Posterior cingulate gyrus (tissue), 11 donors: ENCODE measurements at places on chromosomes 5 and 9.
A peak's percentile ranks its signal among the peaks of the same experiment; 100 is the strongest.

DNA sequence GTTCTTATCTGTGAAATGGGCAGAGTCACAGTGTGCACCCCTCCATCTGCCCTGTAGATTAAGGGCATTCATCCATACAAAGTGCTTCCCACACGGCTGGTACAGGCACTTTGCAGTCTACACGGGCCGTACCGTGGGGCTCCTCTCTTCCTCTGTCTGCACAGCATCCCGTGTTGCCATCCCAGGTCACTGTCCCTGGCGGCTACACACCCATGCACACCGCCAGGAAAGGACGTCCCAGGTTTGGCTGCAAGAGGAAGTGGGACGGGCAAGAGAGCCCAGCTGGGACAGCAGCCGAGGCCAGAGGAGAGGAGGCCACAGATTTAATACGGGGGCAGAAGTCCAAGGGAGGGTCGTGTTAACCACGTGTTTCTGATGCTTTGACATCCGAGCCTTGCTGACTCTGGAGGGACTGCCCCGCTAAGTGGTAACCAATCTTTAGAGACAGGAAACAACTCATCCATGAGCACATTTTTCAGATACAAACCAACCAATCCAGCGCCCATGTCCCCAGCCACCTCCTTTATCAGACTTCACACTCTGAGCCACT is 120.0 kb downstream of the ZNF354C start:
- DNase-seq, result no peak

DNA sequence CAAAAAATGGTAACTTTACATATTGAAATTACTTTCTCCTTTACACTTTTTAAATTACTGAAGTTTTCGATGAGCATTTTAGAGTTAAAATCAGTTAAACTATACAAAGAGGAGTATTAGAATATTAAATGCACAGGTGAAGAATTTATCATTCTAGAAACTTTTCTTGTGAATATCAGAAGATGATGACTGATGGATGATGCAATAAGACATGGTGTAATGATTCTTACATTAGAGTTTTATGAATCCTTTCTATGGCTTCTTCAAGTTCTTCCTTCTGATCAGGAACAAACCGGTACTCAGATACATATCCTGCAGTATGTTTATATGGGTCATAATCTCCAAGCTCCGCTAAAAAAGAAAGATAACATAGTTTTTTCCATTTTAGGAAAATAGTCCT is 154.4 kb downstream of the EPB41L4A start:
- no peak for DNase-seq

GRCh38 chr5:122515709-122516431 is 203.8 kb downstream of the SNCAIP start:
- no peak for DNase-seq

GRCh38 chr5:132405646-132406045 is 36.1 kb downstream of the SLC22A5 start:
- DNase-seq, result no peak

GRCh38 chr5:37900692-37901091 is 60.9 kb upstream of the GDNF start:
- DNase-seq, result peak; percentile 90

DNA sequence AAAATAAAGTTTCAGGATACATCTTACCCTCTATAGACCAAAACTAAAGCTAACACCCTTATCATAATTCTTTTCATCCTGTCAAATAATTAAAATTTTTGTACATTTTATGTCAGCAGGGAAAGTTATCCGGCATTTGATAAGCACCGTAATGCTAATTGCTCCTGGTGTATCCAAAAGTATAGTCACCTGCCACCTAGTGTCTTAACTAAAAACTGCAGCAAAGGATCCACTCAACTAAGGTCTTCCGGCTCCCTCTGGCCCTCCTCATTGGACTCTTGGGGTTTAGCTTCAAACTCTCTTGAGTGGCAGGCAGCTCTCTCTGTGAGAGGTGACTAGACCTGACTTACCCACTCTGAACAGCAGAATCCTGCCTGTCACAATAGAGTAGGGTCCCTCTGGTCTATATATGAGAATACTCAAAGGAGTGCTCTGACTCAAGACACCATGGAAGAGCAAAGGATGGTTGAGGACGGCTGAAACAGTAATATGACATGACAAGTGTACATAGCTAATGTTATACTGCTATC is 60.4 kb upstream of the CAST start:
- no peak for DNase-seq

GRCh38 chr9:25418974-25419373 is 259.3 kb downstream of the TUSC1 start:
- no peak for DNase-seq

DNA sequence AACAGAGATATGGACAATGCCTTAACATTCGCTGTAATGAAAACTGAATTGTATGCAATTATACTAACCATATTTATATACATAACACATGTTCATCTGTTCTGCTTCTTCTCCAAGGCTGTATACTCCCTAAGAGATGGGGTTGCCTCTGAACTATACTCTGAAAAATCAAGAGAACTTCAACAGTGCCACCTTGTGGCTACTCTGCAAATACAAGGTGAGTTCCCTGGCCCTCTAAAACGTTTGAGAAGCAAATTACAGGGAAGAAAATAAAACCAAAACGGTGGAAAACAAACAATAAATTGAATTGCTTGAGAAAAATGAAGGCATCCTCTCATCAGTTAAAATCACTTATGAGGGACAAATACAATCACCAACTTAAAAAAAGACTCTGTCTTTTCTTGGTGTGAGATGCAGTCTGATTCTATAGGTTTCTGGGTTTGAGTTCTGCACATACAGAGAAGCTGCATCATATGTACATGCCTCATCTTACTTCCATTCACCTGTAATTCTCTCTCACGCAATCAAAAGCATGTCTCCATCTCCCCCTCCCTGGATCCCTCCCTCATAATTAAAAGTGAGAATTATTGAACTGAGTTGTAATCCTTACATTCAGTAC is 98.6 kb downstream of the FBXW11 start:
- DNase-seq, result no peak

DNA sequence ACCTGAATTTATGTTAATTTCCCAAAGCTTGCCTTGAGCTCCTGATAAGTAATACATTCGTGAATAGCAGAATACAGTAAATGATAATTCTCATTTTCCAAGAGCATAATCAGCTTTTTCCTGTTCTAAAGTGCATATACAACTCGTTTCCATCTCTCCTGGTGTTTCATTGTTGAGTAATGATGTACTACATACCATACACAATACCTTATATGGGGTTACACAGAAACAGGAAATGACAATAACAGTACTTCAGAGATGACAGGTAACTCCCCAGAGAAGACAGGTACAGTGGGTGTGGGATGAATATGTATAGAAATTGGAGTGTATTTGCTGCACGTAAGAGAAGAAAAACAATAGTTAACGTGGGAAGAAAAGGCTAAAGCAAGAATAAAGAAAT is 287.1 kb downstream of the TENT4A start:
- no peak for DNase-seq

- DNase-seq, result no peak
Observed at GRCh38 chr5:21199087-21199486, 1211.1 kb upstream of the CDH18 start.

DNA sequence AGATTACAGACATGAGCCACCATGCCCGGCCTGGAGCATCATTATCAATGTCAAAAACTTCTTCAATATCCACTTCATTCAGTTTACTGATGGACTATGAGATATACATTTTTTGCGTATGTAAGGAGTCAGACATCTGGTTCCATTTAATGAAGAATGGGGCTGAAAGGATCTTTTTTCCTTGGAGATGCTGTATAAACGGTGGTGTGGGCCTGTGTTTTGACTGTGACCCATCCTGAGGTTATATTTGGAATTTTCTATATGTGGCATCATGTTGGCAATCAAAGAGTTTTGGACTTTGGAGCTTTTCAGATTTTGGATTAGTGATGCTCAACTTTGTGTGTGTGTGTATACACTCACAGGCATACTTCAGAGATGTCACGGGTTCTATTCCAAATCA is 85.7 kb upstream of the FBXL17 start:
- no peak for DNase-seq

DNA sequence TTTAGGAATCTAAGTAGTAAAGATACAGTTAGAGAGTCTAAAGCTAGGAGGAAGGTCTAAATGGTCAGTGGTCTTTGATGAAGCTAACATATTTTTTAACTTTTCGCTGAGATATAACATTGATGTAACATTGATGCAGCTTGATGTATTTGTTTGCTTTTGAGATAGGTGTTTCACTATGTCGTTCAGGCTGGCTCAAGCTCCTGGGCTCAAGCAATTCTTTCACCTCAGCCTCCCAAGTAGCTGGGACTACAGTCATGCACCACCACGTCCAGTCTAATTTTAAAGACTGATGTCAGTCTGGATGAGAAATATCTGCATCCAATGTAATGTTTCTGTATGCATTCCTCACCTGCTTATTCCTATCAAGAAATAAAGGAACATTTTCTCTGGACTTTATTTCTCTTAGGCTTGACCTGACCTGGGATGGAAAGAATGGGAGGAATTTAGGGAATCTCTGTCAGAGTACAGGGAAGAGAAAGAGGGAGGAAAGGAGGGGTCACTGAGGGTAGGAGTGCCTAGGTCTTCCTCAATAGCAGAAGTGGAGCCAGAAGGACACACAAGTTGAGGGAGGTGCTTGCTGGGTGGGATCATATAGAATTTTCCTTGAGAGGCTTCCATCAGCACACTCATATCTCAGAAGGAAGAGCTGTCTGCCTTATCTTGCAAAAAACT is 101.5 kb upstream of the GPBP1 start:
- DNase-seq, result no peak

DNA sequence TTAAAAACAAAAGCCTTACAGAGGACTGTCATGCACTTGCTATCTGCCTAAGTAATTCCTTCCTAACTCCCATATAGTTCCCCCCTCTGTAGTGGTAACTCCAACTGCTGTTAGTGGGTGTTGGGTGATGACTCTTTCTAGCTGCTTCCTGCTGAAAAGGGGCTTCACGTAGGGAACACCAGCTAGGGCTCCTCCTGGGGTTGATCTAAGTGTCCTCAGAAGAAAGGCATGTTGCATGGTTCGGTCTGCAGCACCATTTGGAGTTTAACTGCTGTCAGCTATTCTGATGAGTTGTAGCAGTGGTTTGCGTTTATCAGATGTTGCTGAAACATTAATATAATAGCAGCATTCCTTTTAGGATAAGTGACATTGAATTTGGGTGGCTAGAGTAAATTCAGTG is 281.9 kb upstream of the TUSC1 start:
- no peak for DNase-seq

GRCh38 chr9:86349271-86349670 is 4.9 kb downstream of the TUT7 start:
- no peak for DNase-seq

GRCh38 chr9:71965403-71965802 is 54.0 kb downstream of the C9orf85 start:
- no peak for DNase-seq

- DNase-seq, result peak; percentile 69
Observed at GRCh38 chr5:118692811-118693342, 295.5 kb downstream of the DTWD2 start.

DNA sequence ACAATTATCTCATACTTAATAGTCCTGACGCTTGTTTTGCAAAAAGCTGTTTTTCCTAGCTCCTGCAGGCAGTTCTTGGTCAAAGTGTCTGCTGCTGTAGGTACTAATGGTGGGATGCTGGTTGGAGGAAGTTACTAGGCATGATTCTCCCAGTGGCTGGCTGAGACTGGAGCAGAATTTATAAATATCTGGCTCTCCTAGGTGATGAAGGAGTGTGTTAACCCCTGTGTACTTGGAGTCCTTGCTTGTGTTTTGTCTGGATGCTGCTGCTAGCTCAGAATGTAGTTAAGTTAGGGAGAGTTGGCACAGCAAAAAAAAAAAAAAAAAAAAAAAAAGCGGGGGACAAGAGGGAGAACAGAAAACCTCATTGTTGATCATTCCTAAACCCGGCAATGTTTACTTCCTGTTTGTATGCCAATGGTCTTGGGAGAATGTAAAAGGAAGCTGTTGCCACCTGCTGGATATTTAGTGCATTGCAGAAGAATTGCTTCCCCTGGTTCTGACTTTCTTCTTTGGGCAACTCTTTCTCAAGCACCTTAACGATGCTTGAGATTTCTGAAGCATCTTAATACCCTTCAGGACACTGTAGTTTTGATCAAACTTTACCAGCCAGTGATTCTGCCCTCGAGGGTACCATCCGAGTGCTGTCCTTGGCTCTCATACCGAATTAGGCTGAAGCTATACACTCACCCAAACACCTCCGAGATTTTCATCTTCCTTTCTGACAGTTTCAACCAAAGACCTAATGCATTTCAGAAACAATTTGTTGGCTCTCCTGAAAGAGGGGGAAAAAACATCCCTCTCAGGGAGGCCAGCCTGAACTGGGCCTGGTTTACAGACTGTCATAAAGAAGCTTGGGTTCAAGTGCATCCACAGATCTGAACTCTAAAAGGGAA is 71.7 kb upstream of the WWC1 start:
- DNase-seq, result peak; percentile 29

- DNase-seq, result no peak
Observed at GRCh38 chr5:132224716-132225115, 2.9 kb downstream of the P4HA2 start.

DNA sequence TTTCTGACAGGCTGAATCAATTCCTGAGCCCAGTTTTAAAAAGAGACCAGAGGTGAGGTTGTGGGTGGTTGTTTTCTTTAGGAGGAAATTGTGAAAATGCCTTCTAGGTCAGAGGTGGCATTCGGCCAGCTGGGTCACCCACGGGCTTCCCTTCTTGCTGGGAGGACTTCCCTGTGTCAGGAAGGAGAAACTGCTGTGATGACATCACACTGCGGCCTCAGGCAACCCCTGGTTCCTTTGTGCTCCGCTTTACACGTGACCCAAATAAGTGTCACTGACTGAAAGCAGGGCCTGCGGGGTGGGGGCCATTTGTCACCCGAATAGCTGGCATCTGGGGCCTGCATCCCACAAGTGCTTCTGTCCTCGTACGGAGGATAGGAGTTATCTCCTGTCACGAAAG is 39.7 kb downstream of the FABP6 start:
- peak; percentile 42 for DNase-seq

DNA sequence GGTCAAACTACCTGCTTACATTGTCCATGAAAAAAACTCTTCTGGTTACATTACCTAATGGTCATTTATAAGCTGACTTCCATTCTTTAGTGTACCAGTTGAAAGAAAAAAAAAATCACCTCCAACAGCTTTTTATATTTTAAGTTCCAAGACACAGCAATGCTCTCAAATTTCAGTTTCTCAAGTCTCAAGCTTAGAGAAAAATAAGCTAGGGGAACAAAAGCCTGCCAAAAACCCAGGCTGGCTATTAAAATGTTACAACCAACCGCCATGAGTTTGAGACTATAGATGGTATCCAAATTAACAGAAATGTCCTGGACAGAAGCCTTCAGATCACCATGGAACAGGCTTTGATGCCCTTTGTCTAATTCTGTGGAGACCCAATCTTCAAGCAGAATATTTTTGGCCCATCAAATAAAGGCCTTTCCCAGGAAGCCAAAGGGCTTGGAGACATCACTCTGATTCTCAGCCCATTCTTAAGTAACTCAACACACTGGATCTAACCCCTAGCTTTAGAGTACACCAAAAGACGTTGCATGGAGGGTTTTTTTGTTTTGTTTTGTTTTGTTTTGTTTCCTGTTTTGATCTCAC is 343.7 kb downstream of the GLIS3 start:
- DNase-seq, result no peak

- DNase-seq, result peak; percentile 85
Observed at GRCh38 chr5:127298656-127299055, 8.1 kb downstream of the MEGF10 start.

GRCh38 chr5:178411083-178411482 is 178.5 kb upstream of the PHYKPL start:
- DNase-seq, result no peak

GRCh38 chr5:39420482-39421145 is 4.2 kb downstream of the DAB2 start:
- DNase-seq, result no peak

GRCh38 chr9:10366171-10366779 is 246.5 kb downstream of the PTPRD start:
- DNase-seq, result no peak

- no peak for DNase-seq
Observed at GRCh38 chr9:119005162-119005561, 364.1 kb downstream of the BRINP1 start.
